NCI-H1436 treated with DMSO at 0.1 percent for 48 hours (cell line): ENCODE measurements at places on chromosomes 1 and 21.
A peak's percentile ranks its signal among the peaks of the same experiment; 100 is the strongest.

DNA sequence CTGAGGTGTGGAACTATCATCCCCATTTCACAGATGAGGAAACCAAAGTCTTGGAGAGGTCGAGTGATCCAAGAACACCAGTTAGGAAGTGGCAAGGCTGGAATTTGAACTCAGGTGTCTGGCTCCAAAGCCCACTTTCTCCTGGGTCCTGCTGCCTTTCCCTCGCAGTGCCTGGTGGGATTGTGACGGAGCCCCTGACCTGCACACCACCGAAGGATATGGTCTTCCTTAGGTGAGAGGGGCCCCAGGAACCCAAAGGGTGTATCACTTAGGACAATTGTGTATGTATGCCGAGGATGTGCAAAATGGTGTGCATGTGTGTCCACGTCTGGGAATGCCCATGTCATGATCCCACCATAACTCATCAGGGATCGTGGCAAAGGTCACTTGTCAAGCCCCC, 392.7 kb downstream of the MATN1 start:
- no peak for DNase-seq

DNA sequence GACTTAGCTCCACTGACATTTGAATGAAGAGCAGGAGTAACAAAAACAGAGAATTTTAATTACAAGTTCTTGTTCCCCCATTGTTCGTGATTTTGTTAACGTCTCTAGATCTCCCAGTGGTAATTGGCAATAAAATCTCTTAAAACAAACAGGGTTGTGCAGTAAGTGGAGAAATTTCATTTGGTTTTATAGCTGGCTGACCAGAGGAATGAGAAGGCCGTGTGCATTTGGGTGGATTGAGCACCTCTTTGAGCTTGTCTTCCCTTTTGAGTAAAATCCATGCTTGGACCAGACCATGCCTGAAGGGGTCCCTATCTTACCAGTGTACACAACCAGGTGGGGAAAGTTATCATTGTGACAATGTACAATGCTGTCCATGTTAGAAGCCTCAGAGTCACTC, 137.8 kb downstream of the HIVEP3 start:
- DNase-seq: no peak

DNA sequence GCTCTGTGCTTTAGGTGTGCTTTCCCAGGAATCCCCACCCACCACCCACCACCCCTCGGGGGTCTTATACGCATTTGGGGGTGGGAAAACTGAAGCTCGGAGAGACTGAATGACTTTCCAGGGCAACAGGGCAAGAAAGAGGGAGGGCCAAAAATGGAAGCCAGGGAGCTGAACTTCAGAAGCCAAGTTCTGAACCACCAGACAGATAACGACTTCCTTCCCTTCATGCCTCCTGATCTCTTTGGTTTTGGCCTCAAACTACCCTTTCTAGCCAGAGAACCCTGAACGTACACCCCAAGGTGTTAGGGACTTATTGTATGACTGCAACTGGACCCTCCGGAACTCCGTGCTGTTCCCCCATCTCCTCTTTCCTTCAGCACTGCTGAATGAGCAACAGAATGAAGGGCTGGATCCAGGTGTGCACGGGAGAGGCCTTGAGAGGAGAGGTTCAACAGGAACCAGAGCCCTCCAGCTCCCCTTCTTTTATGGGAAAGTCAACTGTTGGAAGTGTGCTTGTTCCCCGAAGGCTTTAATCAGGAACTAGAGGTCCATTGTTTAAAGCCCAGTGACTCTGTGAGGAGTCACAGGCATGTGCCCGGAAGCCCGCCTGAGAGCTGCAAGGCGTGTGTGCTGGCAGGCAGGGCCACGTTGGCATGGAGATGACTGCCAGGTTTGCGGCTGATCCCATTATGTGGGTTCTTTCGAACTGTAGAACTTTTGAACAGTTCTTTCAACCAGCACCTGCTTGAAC, 3.1 kb downstream of the BACE2 start:
- no peak for DNase-seq

- DNase-seq: peak; percentile 62
These were observed 45.7 kb upstream of the CACYBP start for GRCh38 chr1:174954073-174954460.

DNA sequence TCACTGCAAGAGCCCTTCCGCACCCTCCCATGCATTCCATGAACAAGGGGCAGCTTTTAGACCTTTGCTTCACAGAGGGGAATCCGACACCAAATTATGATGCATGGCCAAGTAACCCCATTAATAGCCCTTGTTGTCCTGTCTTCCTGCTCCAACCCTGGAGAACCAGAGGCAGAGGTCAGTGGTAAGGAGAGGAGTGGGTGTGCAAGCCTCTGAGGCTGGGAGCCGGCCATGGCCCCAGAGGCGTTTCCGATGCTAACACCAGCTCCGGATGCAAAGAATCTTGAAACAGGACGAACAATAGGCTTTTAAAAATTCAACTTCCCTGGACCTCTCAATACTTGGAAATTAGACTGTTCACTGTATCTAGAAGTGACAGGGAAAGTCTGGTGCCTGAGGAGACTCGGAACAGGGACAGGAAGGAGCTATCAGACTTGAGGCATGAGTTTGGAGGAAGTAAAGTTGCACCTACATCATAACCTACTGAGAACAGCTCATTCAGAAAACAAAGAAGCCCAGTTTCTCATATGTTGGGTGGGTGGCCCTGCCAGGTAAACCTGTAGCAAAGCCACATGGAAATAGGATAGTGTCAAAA, 101.2 kb upstream of the ERG start:
- DNase-seq: no peak

DNA sequence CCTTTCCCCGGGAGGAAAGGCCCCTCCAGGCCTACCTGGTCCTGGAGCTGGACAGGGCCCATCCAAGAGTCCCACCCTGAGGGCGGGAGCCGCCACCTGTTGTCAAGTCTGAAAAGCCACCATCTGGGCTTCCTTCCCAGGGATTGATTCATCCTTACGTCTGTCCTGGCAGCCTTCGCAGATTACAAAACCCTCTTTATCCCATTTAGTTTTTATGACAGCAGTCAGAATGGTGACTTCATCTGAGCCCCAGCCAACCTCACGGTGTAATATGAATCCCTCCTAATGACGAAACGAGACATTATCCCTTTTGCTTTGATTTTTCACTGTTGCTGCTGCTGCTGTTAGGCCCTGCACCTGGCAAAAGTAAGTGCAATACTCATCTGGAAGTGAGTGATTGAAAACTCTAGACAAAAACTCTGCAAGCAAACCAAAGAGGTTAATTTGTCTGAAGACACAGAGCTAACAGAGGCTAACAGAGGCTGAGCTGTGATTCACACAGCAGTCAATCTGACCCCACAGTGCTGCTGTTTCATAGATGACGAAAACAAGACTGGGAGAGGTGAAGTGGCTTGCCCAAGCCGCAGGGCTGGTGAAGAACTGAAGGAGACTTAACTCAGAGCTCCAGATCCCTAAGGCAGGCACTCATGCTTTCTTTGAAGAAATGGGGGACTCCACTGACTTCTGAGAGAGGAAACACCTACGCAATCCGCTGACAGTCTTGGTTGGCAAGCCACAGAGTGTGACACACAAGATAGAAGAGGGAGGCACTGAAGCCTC, 30.0 kb upstream of the S100A7 start:
- DNase-seq: peak; percentile 88

DNA sequence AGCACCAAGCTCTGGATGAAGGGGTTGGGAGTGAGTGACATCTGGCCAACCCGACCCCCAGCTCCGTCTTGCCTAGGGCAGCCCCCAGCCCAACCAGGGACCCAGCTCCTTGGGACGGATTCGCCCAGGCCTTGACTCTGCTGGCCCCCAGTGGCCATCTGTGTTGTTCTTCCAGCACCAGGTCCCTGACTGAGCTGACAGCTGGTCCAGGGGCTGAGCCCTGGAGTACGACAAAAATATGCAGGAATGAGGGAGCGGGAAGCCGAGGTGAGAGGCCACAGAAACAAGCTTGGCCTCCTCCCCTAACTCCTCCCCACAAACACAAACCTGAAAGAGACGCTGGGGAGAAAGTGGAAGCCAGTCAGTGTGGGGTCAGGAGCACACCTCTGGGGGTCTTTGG, 55.0 kb upstream of the PAX7 start:
- DNase-seq: no peak

- DNase-seq: no peak
These were observed 98.1 kb downstream of the TNNI3K start for GRCh38 chr1:74333244-74333643.

- no peak for DNase-seq
These were observed 3.1 kb upstream of the ZBTB8A start for GRCh38 chr1:32536117-32536516.

DNA sequence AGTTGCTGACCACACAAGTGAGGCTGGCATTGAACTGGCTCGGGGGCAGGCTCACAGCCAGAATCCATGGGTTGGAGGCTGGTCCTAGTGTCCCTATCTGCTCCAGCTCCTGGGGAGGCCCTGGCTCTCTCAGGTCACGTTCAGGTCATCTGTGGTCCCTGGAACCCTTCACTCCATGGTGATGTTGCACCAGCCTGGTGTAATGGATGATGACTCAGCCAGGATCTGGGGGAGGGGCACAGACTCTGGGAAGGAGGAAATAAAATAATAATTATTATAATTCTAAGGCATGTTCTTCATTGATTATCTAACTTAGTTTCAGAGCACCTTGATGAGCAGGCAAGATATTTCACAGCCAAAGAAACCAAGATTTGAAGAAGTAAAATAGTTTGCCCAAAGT, 26.6 kb upstream of the FCRL4 start:
- DNase-seq: no peak

GRCh38 chr1:203769505-203770343, 4.7 kb downstream of the LAX1 start:
- peak; percentile 37 for DNase-seq

DNA sequence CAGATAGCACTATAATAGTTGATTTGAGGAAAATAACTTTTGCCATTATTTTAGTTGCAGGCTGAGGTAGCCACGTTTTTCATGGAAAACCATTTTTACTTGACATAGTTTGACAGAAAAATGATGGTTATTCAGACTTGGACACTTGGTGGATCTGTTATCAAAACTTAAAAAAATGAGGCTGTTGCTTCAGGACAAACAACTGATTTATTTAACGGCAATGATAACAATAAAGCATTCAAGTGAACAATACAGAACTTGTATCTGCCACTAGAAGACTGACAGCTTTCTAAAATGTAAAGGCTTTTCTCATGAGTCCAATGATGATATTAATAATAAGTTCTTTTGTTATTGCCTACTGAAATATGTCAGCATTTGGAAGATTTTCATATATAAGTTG, 322.9 kb downstream of the BRINP3 start:
- no peak for DNase-seq

DNA sequence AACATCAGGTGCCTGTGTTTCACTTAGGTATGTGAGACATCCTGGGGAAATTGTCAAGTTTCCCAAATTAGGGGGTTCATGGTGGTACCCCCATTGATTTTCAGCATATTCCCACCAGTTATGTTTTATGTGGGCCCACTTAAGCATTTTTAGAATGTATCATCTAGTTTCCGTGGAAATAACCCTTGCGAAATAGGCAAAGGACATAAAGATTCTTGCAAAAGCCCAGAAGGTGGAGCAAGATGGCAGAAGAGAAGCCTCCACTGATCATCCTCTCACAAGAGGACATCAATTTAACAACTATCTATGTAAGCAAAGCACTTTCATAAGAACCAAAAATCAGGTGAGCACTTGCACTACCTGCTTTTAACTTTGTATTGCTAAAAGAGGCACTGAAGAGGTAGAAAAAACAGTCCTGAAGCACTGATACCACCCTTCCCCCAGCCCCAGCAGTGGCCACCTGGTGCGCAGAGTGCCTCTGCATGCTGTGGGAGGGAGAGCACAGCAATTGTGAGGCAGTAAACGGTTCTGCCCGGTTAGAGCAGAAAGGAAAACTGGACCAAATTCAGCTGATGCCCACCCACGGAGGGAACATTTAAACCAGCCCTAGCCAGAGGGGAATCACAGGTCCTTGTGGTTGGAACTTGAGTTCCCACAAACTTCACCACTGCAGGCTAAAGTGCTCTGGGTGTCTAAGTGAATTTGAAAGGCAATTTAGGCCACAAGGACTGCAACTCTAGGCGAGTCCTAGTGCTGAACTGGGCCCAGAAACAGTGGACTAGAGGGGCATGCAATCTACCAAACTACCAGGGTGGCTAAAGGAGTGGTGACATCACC, 23.2 kb downstream of the MCOLN2 start:
- DNase-seq: no peak

DNA sequence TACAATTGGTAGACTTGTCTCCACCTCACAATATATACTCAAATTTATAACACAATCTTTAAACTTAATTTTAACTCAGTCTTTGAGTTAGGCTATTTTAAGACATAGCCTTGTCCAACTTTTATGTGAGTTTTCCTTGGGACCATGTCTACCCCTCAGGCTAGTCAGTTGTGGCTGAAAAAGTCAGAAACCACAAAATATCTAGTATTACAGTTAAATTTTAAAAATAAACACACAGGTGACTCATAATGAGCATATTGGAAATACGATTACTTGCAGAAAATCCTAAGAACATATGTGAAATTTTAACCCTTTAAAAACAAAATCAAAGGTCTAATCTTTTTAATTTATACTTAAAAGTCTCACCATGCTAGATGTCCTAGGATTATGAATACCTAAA, 4.8 kb upstream of the ASB17 start:
- no peak for DNase-seq

DNA sequence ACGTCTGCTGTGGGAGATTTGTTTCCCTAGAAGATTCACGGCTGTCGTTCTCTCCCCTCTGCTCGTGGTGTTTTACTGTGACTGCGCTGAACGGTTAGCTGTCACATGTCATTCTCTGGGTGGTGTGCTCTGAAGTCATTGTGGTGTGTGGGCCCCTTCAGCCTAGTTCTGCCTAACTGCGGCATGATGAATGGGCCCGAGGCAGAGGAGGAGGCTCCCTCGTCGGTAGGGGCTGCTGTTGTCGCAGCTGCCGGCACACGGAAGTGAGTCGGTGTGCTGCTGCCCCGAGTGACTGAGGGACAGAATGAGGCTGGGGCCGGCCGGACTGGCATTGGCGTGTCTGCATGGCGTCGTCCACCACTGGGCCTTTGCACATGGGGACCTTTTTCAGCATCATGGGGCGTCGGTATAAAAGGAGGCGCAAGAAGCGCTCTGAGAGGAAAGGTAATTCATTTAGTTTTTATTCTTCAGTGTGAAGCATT, 77.9 kb downstream of the ADARB1 start:
- no peak for DNase-seq

DNA sequence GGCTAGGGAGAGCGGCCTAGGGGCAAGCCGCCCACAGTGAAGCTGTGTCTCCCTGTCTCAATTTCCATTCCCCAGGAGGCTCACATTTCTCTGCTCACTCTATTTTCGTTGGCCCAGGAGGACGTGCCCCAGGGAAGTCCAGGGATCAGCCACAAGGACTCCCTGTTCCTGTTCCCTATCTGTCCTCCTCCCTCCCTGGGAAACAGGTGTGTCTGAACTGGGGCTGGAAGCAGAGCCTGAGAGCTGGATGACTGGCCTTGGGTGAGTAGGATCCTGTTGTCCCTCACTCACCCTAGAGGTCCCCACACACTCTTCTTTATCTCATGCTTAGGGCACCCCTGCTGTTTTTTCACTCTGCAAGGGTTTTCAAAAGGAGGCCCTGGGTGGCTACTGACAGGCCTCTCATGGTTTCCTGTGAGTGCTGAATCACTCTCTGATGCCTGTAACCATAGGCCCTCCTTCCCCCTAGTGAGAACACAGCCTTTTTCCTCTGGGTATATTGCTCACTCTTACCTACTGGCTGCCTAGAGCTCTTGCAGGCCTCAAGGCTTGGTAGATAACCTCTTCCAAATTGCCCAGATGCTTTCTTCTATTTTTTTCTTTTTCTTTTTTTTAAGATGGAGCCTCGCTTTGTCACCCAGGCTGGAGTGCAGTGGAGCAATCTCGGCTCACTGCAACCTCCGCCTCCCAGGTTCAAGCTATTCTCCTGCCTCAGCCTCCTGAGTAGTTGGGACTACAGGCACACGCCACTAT, 3.3 kb upstream of the UTP11 start:
- no peak for DNase-seq

- DNase-seq: no peak
These were observed 1006.9 kb upstream of the PRMT6 start for GRCh38 chr1:106049595-106049994.
